Common myeloid progenitor, CD34-positive (primary cell): ENCODE measurements at places on chromosomes 11 and 22.

DNA sequence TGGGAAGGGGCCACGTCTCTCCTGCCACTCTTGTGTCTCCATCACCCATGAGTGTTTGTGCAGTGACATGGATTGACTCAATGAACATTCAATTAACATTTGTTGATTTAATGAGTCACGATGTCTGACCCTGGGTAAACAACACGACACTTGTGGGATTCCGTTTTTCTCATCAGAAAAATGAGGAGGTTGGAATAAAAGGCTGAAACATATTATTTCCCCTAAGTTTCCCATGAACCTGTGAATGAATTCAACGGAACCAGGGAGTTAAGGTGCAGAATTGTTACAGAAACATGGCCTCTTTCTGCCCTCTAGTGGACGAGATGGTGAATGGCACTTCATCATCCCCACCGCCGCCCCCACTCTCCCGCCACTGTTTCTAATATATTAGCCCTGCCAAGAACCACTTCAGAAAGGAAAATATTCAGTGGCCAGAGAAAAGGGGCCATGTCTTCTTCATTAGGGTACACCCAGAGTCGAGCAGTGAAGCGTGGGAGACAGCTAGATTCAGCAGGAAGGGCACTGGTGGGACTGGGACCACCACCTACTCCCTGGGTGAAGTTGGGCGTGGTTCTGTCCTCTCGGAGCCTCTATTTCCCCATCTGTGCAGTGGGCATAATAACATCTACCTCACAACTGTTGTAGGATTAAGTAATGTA lies 46.3 kb upstream of the SYT13 start:
- DNase-seq, result peak; percentile 50

GRCh38 chr11:76228071-76228874 lies 22.0 kb upstream of the WNT11 start:
- DNase-seq, result no peak

DNA sequence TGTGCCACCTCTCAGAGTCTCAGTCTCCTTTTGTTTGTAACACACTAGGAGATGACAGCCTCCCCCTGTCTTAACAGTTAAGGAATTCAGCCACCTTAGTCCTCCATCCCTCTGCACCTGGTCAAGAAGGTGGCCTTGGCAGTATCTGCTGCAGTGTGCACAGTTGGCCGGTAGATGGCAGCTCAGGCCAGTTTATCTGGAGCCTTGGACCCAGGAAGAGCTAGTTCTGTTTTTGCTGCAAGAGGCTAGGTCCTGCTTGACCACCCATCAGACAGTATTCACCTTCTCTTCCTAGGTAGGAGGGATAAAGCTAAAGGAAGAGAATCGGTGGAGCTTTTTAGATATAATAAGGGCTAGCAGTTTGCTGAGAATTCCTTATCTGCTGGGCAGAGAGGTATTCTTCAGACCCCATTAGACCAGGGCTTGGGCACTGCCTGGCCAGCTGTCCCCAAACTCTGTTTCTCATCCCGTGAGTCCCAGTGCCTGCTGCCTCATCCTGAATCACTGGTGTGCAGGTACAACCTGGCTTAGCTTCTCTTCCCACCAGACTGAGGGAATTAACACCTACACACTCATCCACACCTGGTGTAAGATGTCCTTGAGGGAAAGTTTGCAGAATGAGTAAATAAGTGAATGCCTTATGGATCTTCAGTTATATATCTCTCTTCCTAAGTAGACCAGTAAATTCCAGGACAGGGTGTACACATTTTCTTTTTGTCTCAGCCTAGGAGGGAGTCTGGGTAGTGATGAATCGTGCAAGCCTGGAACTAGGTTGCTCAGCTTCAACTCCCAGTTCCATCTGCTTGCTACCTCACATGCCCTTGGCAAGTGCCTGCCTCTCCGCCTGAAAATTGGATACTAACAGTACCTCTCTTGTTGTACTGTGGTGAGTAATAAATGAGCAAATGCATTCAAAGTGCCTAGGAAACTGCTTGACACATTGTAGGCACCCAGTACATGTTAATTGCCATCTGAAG lies 70.8 kb upstream of the NARS2 start:
- peak; percentile 69 for DNase-seq

GRCh38 chr22:26246552-26246951 lies 77.3 kb downstream of the SEZ6L start:
- no peak for DNase-seq

DNA sequence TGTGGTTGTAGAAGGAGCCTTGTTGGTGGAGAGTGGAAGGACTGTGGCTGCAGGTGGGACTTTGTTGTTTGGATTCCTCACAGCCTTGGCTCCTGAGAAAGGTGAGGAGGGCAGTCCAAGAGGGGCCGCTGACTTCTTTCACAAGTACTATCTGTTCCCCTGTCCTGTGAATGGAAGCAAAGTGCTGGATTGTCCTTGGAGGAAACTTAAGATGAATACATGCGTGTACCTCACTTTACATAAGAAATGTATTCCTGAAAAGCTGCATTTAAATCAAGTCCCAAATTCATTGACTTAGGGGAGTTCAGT lies 2.4 kb downstream of the FUT4 start:
- DNase-seq, result no peak

GRCh38 chr11:96213500-96213899 lies 129.5 kb downstream of the MAML2 start:
- DNase-seq, result no peak

DNA sequence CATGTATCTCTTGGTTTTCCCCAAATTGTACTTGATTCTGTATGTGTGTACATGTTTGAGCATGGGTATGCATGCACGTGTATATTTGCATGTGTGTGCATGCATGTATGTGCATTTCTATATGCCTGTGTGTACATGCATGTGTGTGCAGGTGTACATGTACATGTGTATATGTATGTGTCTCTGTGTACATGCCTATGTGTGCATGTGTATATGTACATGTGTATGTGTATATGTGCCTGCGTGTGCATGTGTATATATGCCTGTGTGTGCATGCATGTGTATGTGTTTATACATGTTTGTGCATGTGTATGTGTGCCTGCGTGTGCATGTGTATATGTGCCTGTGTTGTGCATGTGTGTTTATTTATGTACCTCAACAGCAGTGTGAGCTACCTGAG lies 5.3 kb upstream of the NCF4 start:
- DNase-seq, result no peak

DNA sequence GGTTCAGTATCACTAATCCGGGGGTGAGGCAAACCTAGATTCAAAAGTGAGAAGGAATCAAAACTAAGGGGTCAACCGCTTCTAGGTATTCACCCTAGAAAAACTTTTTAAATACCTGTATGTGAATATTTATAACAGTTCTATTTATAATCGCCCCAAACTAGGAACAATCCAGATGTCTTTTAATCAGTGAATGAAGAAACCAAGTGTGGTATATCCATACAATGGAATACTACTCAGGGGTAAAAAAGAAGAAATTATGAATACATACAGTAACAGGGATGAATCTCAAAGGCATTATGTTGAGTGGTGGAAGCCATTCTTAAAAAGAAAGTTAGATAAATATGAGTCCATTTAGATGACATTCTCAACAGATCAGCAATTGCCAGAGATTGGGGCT lies 178.0 kb upstream of the BLID start:
- no peak for DNase-seq

GRCh38 chr22:44387486-44387885 lies 74.7 kb upstream of the SHISAL1 start:
- DNase-seq, result no peak

GRCh38 chr11:16946477-16947282 lies 67.5 kb downstream of the PLEKHA7 start:
- DNase-seq, result no peak

- no peak for DNase-seq
Observed at GRCh38 chr22:45163099-45163450, 650 bp upstream of the NUP50 start.

DNA sequence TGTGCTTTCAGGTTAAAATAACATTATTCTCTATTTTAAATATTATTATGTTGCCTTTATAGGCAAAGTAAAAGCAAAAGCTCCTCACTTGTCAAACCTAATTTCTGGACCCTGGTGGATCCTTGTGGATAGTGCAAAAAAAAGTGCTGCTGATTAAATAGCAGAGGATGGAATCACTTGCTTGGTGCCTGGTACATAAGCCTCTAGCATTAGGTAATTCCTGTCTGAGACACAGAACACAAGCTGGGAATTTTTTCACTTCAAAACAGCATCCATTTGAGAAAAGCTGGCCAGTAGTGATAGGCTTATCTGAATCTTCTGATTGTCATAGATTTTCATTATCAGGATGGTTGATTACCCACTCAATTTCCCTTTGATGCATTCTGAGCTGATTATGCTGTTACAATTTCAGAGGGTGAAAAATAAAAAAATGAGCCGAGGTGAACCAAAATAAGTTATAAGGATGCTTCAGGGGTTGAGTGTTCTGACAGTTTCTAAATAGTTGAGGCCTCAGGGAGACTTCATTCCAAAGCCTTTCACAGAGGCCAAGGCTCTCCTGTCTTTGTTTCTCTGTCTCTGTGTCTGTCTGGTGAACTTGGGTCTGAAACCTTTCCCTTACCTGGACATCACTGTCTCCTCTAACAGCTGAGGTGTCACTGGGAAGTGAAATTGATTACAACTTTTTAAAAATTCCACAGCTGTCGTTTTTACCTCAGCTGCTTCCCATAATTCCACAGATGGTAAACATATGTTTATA lies 242.9 kb downstream of the NELL1 start:
- no peak for DNase-seq

- no peak for DNase-seq
Observed at GRCh38 chr11:110928391-110928790, 216.2 kb upstream of the ARHGAP20 start.

- DNase-seq, result peak; percentile 21
Observed at GRCh38 chr11:59859673-59860072, 6.6 kb downstream of the TCN1 start.

DNA sequence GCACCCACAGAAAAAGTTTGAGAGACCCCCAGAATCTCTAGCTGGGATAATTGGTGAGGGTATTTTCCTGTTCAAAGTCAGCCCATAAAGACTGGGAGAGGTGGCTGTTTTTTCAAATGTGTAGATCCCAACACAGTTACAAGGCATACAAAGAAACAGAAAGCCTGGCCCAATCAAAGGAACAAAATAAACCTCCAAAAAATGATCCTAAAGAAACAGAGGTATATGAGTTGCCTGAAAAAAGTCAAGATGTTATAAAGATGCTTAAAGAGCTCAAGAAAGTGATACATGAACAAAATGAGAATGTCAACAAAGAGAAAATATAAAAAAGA lies 40.2 kb upstream of the MMP12 start:
- no peak for DNase-seq

- DNase-seq, result no peak
Observed at GRCh38 chr11:65788821-65789220, 2.0 kb downstream of the OVOL1 start.

DNA sequence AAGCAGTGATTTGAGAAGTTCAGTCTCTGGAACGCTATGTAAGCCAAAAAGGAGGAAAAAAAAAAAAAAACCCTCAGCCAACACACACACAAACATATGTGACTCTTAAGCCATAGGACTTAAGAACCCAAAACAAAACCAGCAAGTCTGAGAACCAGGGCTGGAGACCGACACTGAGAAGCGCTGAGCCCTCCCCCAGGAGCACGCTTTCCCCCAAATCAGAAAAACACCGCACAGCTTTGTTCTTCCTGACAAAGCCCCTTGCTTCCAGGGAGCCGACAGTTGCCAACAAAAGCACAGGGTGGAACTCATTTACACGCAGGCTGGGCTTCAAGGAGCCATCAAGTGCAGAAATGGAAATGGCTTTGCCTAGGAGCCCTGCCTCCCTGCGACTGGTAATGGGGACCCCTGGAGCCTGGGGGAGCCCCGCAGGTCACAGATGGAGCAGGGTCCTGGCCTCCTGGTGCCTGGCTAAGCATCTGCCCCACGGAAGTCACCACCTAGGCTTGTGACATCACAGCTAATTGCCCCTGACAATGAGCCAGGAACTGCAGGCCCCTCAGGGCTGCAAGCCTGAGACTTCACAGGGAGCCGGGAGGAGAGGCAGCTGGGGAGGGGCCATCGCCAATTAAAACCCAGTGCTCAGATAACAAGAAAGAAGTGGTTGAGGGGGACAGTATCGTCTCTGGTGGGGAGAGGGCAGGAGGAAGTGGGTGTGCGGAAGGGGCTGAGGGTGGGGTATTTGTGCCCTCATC lies 66.9 kb downstream of the NFAM1 start:
- DNase-seq, result no peak

GRCh38 chr11:441418-442274 lies at the start of gene ANO9:
TSS of gene ANO9 (minus strand) at chr11:442011. CDS start at chr11:441926, 85 bp downstream.
- peak; percentile 8 for DNase-seq

- DNase-seq, result no peak
Observed at GRCh38 chr11:22347857-22348487, 9.8 kb downstream of the SLC17A6 start.

DNA sequence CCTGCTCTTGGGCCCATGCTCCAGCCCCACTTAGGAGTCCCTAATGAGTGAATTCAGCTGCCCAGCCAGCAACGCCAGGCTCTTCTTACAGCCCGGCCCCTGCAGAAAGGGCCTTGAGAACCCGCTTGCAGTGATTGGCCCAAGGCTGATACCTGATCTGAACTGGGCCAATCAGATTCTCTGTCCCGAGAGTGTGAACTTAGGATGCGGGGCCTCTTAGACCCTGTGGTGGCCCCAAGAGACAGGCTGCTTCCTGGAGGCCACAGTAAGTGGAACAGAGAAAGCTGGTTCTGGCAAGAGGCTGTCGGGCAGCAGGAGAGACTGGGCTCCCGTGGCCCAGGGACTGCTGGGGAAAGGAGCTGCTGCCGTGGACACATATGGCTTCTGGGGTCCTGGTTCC lies 11.5 kb downstream of the VSTM5 start:
- DNase-seq, result no peak

DNA sequence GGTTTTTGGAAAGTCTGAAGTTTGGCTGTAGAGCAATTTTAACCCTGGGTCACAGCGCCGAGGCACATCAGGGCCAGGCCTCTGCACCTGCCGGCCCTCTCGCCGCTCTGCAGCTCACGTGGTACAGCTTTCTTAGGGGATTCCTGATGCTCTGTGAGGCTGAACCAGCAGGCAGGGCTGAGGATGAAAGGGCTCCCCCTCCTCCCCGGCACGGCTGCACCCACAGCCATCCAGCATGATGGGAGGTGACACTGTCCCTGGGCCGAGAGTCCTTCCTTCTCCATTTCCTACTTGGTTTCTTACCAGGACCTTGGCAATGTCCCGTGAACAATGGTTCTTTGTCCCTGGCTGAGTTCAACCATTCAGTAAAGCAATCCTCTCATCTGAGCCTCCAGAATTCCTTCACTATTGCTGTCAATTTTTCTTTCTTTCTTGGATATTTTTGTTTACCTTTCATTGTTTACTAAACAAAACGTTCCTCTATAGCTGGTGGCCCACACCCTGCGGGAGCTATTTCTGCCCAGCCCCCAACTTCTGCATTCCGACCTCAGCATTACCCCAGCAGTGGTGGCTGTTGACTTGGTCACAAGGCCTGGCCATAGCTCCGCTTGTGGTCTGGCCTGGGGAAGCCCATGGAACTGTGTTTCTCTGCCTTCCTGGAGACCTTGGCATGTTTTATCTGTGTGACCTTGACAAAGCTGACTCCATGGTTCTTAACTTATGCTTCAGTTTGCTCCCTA lies 172.8 kb upstream of the B3GAT1 start:
- DNase-seq, result peak; percentile 55

- DNase-seq, result no peak
Observed at GRCh38 chr11:91124363-91124762, 901.5 kb upstream of the CHORDC1 start.
